ENCODE measurements at places on chromosomes 5 and 9.

- DNase-seq, result no peak
Measured at GRCh38 chr9:10331157-10331556, 281.6 kb downstream of the PTPRD start.

DNA sequence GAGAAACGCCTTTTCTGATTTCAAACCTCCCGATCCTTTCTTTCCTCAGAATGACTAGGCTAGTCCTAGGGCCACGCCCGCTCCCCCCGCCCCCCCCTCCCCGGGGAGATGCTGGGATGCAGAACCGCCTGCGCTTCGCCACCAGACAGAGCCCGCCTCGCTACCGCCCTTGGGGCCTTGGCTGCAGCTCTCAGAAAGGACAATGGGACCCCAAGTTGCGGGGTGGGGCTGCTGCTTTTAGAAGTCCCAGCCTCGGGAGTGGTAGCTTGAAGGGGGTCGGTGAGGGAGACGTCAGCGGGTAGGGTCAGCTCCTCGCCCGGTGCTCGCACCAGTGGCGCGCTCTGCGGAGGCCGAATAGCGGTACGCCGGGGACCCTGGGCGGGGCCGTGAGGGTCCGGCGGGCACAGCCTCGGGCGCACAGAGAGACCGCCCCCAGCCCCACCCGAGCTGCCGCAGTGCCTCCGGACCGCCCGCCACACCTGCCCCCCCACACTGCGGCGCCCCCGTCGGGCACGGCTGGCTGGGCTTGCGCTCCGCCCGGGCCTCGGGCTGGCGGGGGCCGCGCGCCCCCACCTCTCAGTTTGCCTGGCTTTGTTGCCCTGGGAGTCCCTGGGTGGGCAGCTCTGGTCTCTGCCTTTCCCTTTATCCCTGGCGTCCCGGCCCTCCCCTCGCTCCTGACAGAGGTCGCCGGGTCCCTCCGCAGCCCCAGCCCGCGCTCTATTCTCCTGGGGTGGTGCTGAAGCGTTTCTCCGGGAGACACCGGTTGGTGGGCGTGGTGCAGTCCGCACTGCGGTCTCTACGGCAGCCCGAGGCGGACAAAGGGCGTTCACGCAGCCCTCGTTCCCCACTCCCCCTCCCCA lies 1.2 kb downstream of the MAP1B start:
- peak; percentile 46 for DNase-seq

DNA sequence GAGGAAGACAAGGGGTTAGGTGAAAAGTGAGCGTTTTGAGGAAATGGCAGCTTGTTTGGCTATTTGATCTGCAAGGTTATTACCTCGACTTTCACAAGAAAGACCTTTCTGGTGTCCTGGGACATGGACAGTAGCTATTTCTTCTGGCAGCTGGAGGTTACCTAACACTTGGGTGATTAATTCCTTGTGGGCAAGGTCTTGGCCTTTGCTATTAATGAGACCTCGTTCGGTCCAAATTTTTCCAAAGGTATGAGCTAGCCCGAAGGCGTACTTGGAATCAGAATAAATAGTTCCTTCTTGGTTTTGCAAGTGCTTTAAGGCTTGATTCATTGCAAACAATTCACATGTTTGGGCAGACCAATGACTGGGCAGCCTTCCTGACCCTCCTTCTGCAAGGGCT lies 4.9 kb downstream of the GTF3C5 start:
- DNase-seq, result no peak

DNA sequence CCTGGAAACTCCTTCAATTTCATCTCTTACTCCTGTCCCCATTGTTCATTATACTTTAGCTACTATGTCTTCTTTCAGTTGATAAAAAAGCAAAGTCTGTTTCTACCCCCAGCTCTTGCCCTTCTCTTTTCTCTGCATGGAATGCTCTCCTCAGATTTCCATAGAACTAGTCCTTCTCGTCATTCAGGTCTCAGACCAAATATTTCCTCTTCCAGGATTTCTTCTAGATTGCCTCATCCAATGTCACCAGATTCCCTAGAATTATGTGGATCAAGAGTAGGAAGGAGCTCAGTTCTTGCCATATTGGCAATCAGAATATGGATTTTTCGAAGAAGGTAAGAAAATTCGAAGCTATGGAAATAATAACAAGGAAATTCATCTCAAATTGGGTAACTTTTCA lies 176.1 kb downstream of the GABRG2 start:
- no peak for DNase-seq

- DNase-seq, result no peak
Measured at GRCh38 chr5:62000646-62001045, 305.4 kb upstream of the KIF2A start.

DNA sequence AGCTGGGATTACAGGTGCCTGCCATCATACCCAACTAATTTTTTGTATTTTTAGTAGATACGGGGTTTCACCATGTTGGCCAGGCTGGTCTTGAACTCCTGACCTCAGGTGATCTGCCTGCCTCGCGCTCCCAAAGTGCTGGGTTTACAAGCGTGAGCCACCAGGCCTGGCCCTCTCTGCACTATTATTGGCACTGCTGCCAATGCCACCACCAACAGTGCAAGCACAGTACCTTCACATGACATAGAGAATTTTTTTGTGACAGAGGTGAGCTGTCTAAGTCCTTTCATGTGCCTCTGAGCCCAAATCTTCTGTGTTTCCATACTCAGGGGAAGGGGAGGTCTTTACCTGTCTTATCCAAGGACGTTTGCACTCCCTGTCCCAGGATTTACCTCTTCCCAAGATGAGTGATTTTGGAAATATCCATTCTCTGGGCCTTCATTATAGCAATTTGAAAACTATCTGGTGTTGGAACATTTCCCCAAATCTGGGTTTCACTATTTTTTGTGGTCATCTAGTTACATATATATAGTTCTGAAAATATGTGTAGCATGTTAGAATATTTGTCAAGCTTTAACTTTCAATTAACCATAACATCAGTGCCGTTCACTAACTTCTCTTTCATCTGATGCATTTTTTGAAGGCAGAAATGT lies 5.4 kb upstream of the CD180 start:
- no peak for DNase-seq

Data from Caco-2 (cell line).